Endothelial cell of umbilical vein (primary cell): ENCODE measurements at places on chromosomes 5 and 9. TPM values are rescaled to one million over a fixed set of nuclear protein-coding genes. Genes with fewer than 3 reads are reported as not detected.

Gene PCDHB8
- 0.53 TPM in 1 of 2 replicates, not detected in the other for total RNA-seq

Gene SV2C
- 0.07 TPM in 1 of 2 replicates, not detected in the other for total RNA-seq

Gene GHR
- total RNA-seq, result 0.27 and 0.39 TPM in 2 replicates

Gene C5orf52
- not detected in 2 replicates for total RNA-seq

Gene ATP10B
- not detected in 2 replicates for total RNA-seq

Gene ASB6
- 22.9 and 23.8 TPM in 2 replicates for total RNA-seq

Gene KLF9
- 17.2 and 23.1 TPM in 2 replicates for total RNA-seq

Gene EQTN
- not detected in 2 replicates for total RNA-seq

Gene PCDHB6
- total RNA-seq, result not detected in 2 replicates

Gene CCNO
- 0.58 and 0.88 TPM in 2 replicates for total RNA-seq

Gene SLC46A2
- not detected in 2 replicates for total RNA-seq

DNA sequence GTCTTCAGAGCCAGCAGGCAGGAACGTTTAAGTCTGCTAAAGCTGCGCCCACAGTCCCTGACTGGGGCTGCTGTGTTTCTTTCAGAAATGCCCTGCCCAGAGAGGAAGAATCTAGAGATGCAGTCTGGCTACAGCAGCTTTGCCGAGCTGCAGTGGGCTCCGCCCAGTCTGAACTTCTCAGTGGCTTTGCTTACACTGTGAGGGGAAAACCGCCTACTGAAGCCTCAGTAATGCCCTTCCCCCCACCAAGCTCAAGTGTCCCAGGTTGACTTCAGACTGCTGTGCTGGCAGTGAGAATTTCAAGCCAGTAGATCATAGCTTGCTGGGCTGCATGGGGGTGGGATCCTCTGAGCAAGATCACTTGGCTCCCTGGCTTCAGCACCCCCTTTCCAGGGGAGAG lies 78.4 kb downstream of the SREK1 start:
- H3K4me1 ChIP-seq, result no peaks in the 10 kb centered on the region
- H3K36me3 ChIP-seq, result no peaks in the 10 kb centered on the region
- no peak overlapping the region for H3K27ac ChIP-seq
- H3K4me3 ChIP-seq, result no peak overlapping the region

DNA sequence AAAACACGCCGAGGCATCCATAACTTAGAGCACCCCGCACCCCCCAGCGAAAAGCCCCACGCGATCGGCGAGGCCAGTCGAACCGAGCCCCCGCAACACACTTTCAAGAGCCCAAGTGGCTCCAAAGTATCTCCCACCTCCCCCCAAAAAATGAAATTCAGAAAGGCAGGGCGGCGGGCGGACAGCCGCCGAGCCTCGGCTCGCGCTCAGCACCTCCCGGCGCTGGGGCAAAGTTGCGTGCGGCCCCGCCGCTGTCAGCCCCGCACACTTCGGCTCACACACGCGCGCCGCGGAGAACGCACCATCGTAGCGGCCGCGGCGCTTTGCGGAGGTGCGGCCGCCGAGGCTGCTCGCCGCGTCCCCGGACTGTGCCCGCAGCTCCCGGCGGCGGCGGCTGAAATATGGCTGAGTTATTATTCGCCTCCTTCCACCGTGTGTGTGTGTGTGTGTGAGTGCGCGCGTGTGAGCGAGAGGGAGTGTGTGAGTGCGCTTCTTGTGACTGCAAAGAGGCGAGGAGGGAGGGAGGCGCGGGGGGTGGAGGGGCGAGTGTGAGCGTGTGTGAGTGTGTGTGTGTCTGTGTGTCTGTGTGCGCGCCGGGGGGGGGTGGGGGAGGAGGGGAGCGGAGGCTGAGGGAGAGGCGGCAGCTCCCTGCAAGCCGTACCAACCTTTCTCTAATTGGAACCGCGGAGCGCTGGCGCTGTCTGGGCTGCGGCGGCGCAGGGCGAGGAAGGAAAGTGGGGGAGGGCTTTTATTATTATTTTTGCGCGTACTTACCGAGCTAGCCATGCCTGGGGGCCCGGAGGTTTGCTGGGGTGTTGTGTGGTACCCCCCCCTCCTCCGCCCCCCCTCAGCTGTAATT lies 599 bp downstream of the MLLT3 start:
- H3K4me3 ChIP-seq, result peak overlapping the region; percentile 81
- H3K36me3 ChIP-seq, result no peaks in the 10 kb centered on the region
- peak overlapping the region; percentile 33 for H3K27ac ChIP-seq
- peak; percentile 70 for DNase-seq

- H3K36me3 ChIP-seq, result no peaks in the 10 kb centered on the region
- no peak overlapping the region for H3K27ac ChIP-seq
- H3K4me3 ChIP-seq, result no peak overlapping the region
- H3K27me3 ChIP-seq, result no peaks in the 10 kb centered on the region
- no peak for DNase-seq
Measured at GRCh38 chr5:119902593-119902992, 273.2 kb downstream of the FAM170A start.

GRCh38 chr5:90279091-90279490 lies 130.5 kb downstream of the CETN3 start:
- H3K36me3 ChIP-seq, result no peaks in the 10 kb centered on the region
- H3K27ac ChIP-seq, result no peak overlapping the region
- no peak overlapping the region for H3K4me3 ChIP-seq

GRCh38 chr5:148343046-148343407 lies 7.7 kb downstream of the SPINK9 start:
- no peaks in the 10 kb centered on the region for H3K4me1 ChIP-seq
- DNase-seq, result no peak
- no peaks in the 10 kb centered on the region for H3K36me3 ChIP-seq
- H3K27me3 ChIP-seq, result no peaks in the 10 kb centered on the region
- H3K27ac ChIP-seq, result no peak overlapping the region

DNA sequence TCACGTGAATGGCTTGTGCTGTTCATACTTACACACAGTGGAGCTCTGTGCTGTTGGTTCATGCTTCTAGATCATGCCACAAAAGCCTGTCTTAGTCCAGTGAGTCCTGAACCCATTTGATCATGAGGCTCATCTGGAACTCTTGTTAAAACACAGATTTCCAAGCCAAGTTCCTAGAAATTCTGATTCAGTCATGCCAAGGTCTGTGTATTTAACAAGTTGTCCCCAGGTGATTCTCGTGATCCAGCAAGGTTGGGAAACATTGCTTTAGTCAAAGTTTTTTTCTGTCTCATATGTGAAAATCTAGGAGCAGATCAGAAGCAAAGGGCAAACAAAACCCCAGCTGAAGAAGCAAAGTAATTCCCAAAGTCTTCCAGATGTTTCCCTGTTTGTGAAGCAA lies 112.5 kb upstream of the GAS1 start:
- H3K4me3 ChIP-seq, result no peak overlapping the region
- no peak overlapping the region for H3K27ac ChIP-seq
- H3K4me1 ChIP-seq, result no peaks in the 10 kb centered on the region
- no peak for DNase-seq
- H3K36me3 ChIP-seq, result no peaks in the 10 kb centered on the region
- H3K27me3 ChIP-seq, result no peaks in the 10 kb centered on the region

DNA sequence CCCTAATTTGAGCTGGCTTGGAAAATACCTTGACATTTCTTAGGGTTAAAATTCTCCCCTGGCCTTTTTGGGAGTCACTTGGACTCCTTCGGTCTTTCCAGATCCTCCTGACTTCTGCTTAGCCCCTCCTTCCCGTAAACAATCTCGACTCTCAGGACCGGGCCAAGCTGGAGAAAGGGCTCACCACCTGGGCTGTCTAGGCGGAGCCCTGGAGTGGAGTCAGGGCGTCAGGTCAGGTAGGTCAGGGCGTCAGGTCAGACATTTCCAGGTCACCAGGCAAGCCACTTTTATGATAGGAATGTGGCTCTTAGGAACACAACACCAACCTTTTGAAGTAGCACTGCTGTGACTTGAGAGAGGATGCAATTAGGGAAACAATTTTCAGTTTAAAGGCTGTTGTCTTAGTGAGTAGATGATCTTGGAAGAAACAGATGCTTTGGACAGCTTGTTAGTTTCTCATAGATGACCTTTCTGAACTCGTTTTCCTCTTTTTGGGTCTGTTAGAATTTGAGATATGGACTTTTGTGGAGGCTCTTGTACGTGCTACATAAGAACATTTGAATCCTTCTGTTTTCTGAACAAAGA lies 12.8 kb downstream of the OSTF1 start:
- H3K4me3 ChIP-seq, result no peak overlapping the region
- DNase-seq, result no peak
- H3K27ac ChIP-seq, result no peak overlapping the region
- H3K27me3 ChIP-seq, result no peaks in the 10 kb centered on the region

GRCh38 chr5:153399595-153399994 lies 90.9 kb upstream of the GRIA1 start:
- no peak overlapping the region for H3K4me3 ChIP-seq
- H3K4me1 ChIP-seq, result no peaks in the 10 kb centered on the region
- DNase-seq, result no peak
- no peak overlapping the region for H3K27ac ChIP-seq
- H3K36me3 ChIP-seq, result no peaks in the 10 kb centered on the region
- H3K27me3 ChIP-seq, result no peaks in the 10 kb centered on the region

GRCh38 chr5:139299486-139299885 lies 5.9 kb downstream of the MATR3 start:
- no peaks in the 10 kb centered on the region for H3K36me3 ChIP-seq
- no peak overlapping the region for H3K4me3 ChIP-seq

- no peaks in the 10 kb centered on the region for H3K36me3 ChIP-seq
- no peak overlapping the region for H3K4me3 ChIP-seq
- no peaks in the 10 kb centered on the region for H3K27me3 ChIP-seq
- H3K4me1 ChIP-seq, result peaks cover 6% of the 10 kb centered on the region
- H3K27ac ChIP-seq, result no peak overlapping the region
Measured at GRCh38 chr5:151222054-151222789, 1.7 kb downstream of the CCDC69 start.

- no peak overlapping the region for H3K27ac ChIP-seq
- peak; percentile 63 for DNase-seq
- no peaks in the 10 kb centered on the region for H3K36me3 ChIP-seq
- H3K27me3 ChIP-seq, result no peaks in the 10 kb centered on the region
- H3K4me3 ChIP-seq, result no peak overlapping the region
Measured at GRCh38 chr9:18979367-18979766, 53.6 kb downstream of the SAXO1 start.

DNA sequence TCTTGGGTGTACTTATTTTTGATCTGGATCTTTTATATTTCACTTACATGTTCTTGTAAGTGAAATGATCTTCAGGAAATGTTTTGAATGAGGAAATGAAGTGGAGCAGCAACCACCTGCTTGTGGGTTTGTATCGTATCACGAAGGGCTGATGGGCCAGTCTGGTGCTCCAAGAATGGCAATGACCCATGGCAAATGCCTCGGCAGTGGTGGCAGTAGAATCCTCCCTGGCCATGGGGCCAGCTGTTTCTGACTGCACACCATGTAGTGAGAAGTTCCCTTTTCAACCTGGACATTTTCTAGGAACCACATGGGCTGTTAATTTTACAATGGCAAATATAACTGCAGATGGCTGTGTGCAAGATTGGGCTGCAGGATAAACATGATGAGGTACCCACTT lies 29.9 kb downstream of the MAT2B start:
- DNase-seq, result no peak
- peaks cover 9% of the 10 kb centered on the region for H3K27me3 ChIP-seq
- no peak overlapping the region for H3K27ac ChIP-seq
- no peaks in the 10 kb centered on the region for H3K4me1 ChIP-seq

- no peak overlapping the region for H3K27ac ChIP-seq
- no peaks in the 10 kb centered on the region for H3K27me3 ChIP-seq
- no peaks in the 10 kb centered on the region for H3K36me3 ChIP-seq
- no peak overlapping the region for H3K4me3 ChIP-seq
- no peaks in the 10 kb centered on the region for H3K4me1 ChIP-seq
Measured at GRCh38 chr9:27505744-27506161, 18.3 kb upstream of the IFNK start.

- H3K36me3 ChIP-seq, result peaks cover 6% of the 10 kb centered on the region
- no peak overlapping the region for H3K27ac ChIP-seq
- no peaks in the 10 kb centered on the region for H3K4me1 ChIP-seq
- H3K4me3 ChIP-seq, result no peak overlapping the region
- no peaks in the 10 kb centered on the region for H3K27me3 ChIP-seq
Measured at GRCh38 chr9:123063177-123063598, 29.7 kb downstream of the GPR21 start.

DNA sequence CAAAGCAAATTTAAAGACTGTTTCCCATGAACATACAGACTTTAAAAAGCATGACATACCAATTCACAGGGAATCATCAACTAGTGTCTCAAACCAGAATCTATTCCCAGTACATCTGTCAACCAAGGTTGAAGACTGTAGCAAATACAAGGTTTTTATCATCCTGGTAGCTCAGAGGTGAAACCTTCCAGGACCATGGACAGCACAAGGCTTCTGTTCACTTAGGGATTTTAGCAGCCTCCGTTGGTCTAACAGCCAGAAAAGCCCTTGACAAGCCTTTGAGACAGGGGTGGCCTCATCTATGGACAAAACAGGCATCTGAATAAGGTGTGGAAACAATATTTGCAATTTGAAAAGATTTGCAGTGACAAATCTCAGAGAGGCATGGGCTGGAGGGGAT lies 119.0 kb downstream of the TRIM32 start:
- no peak overlapping the region for H3K4me3 ChIP-seq
- no peaks in the 10 kb centered on the region for H3K36me3 ChIP-seq
- H3K27me3 ChIP-seq, result no peaks in the 10 kb centered on the region
- no peak overlapping the region for H3K27ac ChIP-seq

- no peak overlapping the region for H3K27ac ChIP-seq
- H3K4me3 ChIP-seq, result no peak overlapping the region
- H3K4me1 ChIP-seq, result no peaks in the 10 kb centered on the region
- DNase-seq, result no peak
Measured at GRCh38 chr5:77356740-77357139, 135.4 kb downstream of the WDR41 start.

DNA sequence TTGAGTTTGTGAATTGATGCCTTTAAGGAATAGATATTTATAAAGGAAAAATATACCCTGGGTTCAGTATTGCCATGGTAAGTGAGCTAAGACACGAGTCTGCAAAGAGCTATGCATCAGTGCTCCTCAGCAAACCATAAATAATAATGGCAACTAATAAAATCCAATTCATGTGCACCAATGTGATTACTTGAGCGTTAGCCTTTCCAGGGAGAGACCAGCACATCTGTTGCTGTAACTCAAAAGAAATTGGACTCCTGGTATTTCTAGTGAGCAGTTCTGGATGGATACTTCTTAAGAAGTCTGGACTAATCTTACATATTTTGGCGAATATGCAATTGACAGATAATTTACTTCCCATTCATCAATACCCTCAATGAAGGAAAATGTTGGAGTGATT lies 373.3 kb downstream of the ARHGEF28 start:
- H3K4me3 ChIP-seq, result no peak overlapping the region
- no peak for DNase-seq
- H3K36me3 ChIP-seq, result no peaks in the 10 kb centered on the region
- peaks cover 27% of the 10 kb centered on the region for H3K27me3 ChIP-seq
- H3K27ac ChIP-seq, result no peak overlapping the region

DNA sequence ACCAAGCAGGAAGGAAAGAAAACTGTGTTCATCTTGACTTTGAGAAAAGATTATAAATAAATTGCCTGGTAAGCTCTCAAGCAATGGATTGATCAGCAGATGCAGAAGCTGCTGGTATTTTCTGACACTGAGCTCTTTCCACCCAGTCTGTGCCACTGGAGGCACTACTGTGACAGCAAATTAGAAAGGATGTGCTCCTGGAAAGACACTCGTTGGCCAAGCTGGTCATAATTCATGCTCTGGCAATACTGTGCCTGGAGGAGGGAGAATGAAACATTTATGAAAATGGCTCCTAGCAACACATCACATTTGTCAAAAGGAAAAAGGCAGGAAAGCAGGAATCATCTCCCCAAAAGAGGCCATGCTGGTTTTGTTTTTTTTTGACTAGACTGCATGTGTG lies 84.2 kb downstream of the CAVIN4 start:
- H3K4me1 ChIP-seq, result no peaks in the 10 kb centered on the region
- H3K27me3 ChIP-seq, result no peaks in the 10 kb centered on the region
- H3K4me3 ChIP-seq, result no peak overlapping the region
- H3K36me3 ChIP-seq, result no peaks in the 10 kb centered on the region
- DNase-seq, result no peak
- no peak overlapping the region for H3K27ac ChIP-seq

GRCh38 chr9:92988215-92988768 lies 41.0 kb downstream of the FGD3 start:
- H3K27me3 ChIP-seq, result no peaks in the 10 kb centered on the region
- H3K4me3 ChIP-seq, result no peak overlapping the region
- no peaks in the 10 kb centered on the region for H3K4me1 ChIP-seq
- no peaks in the 10 kb centered on the region for H3K36me3 ChIP-seq
- DNase-seq, result no peak
